ENCODE measurements at places on chromosomes 6 and 20.

DNA sequence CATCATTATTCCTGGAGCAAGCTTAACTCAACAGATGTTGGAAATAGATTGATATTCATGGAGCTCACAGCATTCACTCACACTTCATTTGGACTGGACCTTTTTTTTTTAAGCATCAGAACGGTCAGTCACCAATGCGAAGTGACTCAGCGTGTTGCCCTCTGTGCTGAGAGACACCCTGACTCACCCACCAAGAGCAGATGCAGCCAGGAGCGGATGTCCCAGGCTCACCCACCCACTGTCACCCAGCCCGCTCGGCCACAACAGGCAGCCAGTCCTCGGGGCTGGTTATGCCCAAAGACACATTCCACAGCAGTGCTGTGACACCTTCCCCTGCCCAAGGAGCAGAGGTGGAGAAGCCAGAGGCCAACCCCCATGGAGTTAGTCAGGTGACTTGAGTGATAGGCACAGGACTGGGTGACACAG is 15.7 kb downstream of the RNASET2 start:
- DNase-seq, result no peak

DNA sequence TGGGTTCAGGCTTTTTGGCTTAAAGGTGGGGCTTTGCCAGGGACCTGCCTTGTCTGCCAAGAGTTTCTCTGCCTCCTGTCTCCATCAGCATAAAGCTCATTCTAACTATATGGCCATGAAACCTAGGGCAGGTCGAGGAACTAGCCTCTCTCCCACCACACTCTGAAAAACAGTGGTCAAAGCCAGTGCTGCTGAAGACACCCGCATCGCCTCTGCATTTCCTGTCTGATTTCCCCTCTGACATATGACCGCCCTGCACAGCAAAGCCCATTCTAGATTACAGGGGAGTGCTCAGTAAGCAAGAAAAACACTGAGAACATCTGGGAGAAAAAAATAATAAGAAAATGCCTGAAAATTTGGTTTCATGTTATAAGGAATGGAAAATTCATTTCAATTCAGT is 573.6 kb downstream of the PRKN start:
- no peak for DNase-seq

- DNase-seq, result no peak
These were observed 33.0 kb downstream of the SYNJ2 start for GRCh38 chr6:158014505-158015187.

DNA sequence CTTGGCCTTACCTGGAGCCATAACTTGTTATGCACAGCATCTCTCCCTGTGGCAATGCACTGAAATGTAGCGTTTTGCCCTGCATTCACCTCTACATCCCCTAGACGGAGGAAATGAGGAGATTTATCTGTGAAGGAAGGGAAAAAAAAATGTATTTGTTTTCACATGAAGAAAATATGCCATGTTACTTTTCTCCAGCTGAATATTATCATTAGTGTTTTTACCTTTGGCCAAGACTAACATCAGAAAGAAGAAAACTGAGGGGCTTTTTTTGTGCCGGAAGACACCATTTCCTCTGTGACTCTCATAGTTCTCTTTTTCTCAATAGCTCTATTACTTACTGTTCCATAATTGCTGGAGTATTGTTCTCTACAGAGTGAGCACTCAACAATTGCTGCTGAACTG is 280.4 kb downstream of the PTPRK start:
- DNase-seq, result no peak

DNA sequence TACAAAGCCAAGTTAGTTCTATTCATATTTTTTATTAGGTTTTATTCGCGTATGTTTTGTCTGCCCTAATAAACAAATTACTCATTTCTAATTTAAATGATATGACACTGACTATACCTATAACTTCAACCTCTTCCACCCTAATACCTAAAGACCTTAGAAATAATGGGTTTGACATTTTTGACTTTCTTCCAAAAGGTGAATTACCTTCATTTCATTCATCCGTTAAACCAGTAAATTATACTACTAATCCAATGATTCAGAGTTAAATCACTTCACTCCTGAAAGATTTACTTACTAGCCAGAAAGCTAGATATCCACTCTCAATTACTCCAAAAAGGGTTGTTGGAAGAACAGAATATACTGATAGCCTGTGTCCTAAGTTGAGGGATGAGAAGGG is 5.2 kb downstream of the MRPS10 start:
- DNase-seq, result no peak

GRCh38 chr6:6351511-6352025 is 31.1 kb upstream of the F13A1 start:
- DNase-seq, result no peak

GRCh38 chr6:129419324-129419723 is 290.7 kb downstream of the ARHGAP18 start:
- DNase-seq, result no peak

DNA sequence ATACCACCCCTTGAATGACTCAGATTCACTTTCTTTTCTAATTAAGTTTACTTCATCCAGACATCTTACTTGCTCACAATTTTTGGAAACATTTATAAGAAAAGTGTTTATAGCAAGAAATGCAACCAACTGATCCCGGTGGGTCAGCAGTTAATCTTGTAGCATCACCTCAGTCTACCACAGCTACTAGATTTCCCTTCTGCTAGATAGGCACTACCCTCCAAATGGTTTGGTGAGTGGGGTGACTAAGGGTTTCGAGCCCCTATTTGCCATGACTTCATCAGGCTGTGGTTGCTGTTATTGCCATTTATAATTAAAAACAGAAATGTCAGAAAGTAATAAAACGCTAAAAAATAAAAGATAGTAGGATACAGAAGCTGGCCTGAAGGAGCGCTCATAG is 930.1 kb upstream of the GJE1 start:
- no peak for DNase-seq

GRCh38 chr6:29676981-29677601 is 3.9 kb downstream of the ZFP57 start:
- DNase-seq, result no peak

DNA sequence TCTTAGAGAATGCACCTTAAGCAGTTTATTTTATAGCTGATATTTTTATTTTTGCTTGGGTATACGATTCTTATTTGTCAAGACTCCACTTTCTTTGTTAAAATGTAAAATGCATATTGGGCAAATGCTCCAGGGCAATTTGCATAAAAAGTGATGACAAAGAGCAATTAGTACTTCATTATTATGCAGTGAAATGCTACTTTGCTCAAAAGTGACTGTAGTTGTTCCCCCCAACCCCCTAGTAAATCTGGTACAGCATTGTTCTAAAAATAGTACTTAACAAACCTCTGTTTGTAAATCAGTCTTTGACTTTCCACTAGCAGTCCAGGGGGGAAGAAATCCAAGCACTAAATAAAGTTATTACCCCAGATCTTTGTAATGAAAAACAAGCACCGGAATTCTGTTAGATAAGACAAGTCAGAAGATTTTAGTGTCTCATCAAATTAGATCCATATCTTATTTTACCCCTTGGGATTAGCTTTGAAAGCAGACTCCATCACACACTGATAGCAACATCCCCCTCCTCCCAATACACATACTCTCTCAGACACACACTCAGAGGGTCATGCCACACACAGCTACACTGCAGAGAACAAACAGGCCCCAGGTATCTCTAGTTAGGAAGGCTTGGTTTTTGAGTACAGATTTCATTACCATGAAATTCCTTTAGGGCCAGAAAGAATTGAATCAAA is 32.9 kb upstream of the BACH2 start:
- no peak for DNase-seq

GRCh38 chr6:140660295-140660694 is 1285.8 kb upstream of the CITED2 start:
- no peak for DNase-seq

- DNase-seq, result no peak
These were observed 11.6 kb upstream of the ASCC3 start for GRCh38 chr6:100892693-100893092.

- no peak for DNase-seq
These were observed 2.4 kb upstream of the PFDN4 start for GRCh38 chr20:54205450-54205849.

DNA sequence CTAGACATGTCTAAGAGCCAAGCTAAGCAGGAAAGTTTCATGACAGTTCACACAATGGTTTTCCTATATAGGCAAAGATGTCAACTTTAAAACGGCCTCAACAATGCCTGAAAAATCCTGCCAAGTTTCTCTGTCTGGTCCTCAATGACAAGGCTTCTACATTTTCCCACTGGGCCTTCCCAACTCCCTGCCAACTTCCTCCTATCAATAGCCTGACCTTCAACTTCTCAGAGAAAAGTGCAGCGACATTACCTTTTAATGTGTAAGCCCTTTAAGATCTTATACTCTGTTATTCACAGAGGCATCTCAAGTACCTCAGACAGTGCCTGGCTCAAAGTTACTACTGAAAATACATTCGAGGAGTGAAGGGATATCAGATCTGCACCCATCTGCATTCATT is 56.2 kb upstream of the BTBD3 start:
- DNase-seq, result no peak

GRCh38 chr20:43996240-43996930 is 81.7 kb downstream of the TOX2 start:
- no peak for DNase-seq

GRCh38 chr6:100503043-100503705 is 38.5 kb upstream of the SIM1 start:
- DNase-seq, result no peak

- no peak for DNase-seq
These were observed 746 bp upstream of the SNRPB2 start for GRCh38 chr20:16729080-16729479.

DNA sequence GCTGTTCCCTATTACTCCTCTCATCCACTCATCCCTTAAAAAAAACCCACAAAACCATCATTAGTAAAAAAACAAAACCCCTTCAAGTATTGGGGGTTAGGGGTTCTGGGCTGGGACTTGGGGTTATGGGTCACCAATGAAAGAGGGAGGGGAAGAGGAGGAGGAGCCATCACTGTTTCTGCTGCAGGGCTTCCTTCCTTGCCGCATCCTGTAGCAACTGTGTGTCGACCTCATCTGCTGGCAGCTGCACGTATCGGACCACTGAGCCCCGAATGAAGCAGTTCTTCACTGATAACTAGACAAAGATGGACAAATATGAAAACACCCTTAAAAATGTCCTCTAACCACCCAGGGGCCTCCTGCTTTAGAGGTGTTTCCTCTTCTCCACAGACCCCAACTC is 2.0 kb upstream of the VARS1 start:
- DNase-seq, result no peak

GRCh38 chr20:24762371-24762770 is 186.7 kb upstream of the CST7 start:
- no peak for DNase-seq

- DNase-seq, result no peak
These were observed at the start of gene ISM1 for GRCh38 chr20:13220904-13221297. TSS of gene ISM1 (plus strand) at chr20:13221274. CDS start at chr20:13221777, 503 bp downstream.

- no peak for DNase-seq
These were observed 172.3 kb upstream of the HDDC2 start for GRCh38 chr6:125474061-125474460.

GRCh38 chr6:51550243-51550642 is 537.2 kb downstream of the PKHD1 start:
- DNase-seq, result no peak

DNA sequence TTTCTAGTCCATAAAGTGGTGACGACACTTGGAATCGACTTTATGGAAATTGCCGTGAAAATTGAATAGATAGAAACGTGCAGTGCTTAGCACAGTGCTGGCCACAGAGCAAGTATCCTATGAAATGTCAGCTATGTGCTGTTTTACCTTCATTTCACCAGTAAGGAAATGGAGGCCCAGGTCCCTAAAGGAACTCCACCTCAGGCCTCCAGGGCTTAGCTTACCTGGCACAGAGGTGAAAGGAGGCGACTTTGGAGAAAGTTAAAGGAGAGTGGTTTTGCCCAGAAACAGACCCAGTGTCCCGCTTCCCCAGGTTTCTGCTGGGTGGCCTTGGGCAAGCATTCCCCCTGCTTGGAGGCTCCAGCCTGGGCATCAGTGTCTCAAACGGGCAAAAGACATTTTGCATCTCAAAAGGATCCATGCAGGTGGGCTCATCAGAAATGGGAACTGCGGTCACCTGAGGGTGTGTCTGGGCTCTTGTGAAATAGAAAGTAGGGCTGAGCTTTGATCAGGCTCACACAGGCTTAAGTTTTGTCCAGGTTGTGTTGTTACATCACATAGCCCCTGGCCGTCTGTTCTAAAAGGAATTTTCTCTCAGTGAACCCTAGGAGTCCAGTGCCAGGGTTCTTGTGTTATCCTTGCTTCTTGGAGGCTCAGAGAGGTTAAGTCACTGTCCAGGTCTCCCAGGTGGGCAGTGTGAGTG is 6.8 kb upstream of the TULP1 start:
- no peak for DNase-seq

- DNase-seq, result peak; percentile 49
These were observed 214.8 kb upstream of the MOCS1 start for GRCh38 chr6:40148882-40149573.

- no peak for DNase-seq
These were observed 25.5 kb upstream of the PRL start for GRCh38 chr6:22322103-22323030.
